Activated CD8-positive, alpha-beta memory T cell treated with anti-CD3 and anti-CD28 coated beads for 1 hour (primary cell): ENCODE measurements at places on chromosomes 6 and 20.

DNA sequence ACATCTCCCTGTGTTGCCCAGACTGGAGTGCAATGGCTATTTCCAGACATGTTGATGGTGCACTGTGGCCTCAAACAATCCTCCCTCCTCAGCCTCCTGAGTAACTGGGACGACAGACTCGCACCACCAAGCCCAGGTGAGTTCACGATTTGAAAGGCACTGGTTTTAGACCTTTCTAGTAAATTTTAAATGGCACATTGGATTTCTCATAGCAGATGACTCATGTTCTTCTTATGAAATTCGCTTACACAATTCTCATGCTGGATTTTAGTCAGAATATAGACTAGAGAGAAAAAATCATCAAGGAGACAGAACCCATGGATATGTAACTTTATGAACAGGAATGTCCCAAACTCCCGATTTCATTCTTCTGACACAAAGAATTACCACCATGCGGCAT, 18.1 kb upstream of the PXDC1 start:
- DNase-seq = no peak

- DNase-seq = no peak
These were observed 88.5 kb upstream of the SSTR4 start for GRCh38 chr20:22946596-22946995.

DNA sequence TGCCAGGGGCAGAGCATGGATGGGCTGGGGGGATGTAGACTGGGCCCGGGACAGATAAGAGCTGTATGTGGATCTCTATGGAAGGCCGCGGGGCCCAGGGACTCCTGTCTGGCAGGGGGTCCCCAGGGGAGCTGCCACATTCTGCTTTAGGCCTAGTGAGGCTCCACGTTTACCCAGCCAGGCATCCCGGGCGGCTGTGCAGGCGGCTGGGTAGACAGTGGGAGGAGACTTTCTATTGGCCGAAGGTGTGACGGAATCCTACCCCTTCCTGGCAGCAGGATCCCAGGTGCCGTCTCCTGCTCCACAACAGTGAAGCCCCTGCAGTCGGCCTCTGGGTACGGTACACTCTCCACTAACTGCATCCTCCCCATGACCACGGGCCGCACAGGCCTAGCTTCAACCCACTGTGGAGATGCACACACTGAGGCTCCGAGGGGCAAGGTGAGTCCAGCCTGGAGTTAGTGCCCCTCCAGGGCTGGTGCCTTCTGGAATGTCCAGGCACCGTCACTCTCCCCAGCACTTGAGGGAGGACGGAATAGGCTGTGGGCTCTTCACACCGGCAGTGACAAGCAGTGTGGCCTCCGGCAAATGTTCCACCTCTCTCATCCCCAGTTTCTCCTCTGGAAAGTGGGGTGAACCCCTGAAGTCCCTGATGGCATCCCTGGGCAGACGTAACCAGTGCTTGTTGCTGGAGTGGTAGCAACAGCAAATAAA, 36.8 kb upstream of the ZBP1 start:
- DNase-seq = no peak

DNA sequence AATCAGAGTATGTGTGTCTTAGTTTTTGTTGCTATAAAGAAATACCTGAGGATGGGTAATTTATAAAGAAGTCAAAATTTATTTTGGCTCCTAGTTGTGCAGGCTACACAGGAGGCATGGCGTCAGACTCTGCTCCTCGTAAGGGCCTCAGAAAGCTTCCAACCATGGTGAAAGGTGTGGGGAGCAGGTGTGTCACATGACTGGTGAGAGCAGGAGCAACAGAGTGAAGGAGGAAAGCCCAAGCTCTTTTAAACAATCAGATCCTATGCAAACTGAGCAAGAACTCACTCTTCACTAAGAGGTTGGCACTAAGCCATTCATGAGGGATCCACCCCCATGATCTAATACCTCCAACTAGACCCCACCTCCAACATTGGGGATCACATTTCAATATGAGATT, 1524.3 kb downstream of the HACE1 start:
- no peak for DNase-seq

- no peak for DNase-seq
These were observed 235.6 kb downstream of the BCAS1 start for GRCh38 chr20:53834749-53835148.

DNA sequence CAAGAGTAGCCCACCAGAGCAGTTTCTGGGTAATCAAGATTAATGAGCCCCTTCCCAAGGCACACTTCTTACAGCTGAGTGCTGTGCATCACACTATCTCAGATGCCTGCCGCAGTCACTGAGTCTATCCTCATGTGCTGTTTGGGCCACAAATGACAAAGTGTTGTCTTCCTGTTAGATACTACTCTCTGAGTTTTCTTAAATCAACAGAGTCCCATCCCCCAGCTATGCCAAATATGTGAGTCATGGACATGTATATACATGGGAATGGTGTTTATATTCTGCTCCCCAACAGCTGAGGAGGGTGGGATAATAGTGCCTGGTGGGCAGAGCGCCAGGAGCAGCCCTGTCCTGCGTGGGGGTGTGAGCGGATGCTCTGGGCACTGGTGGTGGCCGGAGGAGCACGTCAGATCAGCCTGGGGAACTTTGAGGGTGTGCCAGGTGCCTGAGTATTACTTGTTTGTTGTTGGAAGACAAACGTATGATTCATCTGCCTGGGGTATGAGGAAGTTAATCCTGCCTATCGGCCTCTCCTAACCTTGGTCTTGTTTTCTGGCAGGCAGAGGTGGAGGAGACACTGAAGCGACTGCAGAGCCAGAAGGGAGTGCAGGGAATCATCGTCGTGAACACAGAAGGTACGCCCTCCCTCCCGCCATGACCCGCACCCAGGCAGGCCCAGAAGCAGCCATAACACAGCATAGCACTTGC, 9.6 kb downstream of the DYNLRB1 start:
- no peak for DNase-seq

GRCh38 chr20:37270576-37271420, 9.2 kb upstream of the GHRH start:
- DNase-seq = no peak

- no peak for DNase-seq
These were observed 369.0 kb downstream of the ARHGAP18 start for GRCh38 chr6:129340983-129341382.
